ENCODE measurements at places on chromosomes 4 and X.

GRCh38 chr4:142292231-142292630, 553.9 kb downstream of the INPP4B start:
- no peak for DNase-seq

GRCh38 chr4:46839128-46839527, 69.9 kb downstream of the COX7B2 start:
- no peak for DNase-seq

- peak; percentile 53 for DNase-seq
Measured at GRCh38 chr4:3879681-3880614, 113.8 kb downstream of the ADRA2C start.

DNA sequence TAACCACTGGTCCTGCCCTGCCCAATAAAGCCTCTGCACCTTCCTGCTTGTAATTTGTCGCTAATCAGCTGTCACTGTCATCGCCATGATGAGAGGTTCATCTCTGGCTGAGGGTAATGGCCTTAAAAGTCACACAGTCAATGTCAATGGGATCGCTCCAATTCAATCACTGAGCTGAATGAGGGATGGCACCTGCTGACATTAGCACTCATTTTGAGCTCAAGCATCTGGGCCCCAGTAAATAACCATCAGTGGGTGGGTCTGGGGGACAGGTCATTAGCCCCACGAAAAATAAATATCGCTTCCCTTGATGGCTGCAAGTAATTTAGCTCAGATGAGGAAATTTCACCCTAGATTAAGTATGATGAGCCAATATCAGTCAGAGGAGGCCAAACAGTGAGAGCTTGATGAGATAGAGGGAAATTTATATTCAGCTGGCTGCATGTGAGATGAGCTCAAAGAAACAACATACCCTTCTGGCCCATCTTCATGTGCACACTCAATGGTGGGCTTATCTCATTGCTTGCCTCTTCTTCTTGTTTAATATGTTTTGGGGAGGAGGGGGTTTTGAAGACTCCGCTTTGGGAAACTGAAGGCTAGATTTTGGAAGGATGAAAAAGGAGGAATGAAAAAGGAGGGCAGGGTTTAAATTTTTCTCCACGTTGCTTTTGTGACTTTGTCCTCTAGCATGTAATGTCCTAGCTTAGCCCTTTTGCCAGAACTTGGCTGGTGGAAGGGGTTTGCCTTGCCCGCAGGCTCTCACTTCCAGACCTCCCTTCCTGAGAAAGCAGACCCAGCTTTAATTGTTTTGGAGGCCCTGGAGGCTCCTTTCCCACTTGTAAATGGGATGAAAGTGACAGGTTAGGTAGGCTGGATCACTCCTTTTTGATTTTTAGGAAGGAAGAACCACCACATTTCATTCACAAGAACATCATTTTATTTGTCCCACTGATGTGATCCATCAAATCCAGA, 84.8 kb upstream of the PAQR3 start:
- DNase-seq = no peak

DNA sequence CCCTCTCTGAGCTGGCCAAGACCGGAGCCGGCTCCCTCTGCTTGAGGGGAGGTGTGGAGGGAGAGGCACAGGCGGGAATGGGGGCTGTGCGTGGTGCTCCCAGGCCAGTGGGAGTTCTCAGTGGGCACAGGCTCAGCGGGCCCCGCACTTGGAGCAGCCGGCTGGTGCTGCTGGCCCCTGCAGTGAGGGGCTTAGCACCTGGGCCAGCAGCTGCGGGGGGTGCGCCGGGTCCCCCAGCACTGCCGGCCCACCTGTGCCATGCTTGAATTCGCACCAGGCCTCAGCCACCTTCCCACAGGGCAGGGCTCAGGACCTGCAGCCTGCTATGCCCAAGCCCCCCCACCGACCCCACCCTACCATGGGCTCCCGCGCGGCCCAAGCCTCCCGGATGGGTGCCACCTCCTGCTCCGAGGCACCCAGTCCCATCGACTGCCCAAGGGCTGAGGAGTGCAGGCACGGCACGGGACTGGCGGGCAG, 602.5 kb downstream of the KCTD8 start:
- DNase-seq = no peak

DNA sequence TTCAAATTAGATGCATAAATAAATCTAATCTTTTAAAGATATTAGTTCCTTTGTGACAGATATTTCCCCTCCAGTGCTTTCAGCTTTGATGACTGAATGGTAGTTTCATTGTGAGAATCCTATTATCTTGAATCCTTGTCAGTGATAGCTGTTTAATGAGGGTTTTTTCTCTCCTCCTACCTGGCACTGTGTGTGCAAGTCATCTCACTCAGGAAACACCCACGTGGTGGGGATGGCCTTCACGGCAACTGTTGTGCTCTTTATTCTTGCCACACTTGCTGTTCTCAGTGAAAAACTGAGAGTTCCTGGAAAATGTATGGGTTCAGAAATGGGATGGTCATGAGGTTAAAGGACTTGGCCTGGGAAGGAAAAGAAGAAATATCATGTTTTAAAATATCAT, 129.9 kb downstream of the SPRY1 start:
- no peak for DNase-seq

GRCh38 chrX:38612281-38612680, 50.9 kb downstream of the TSPAN7 start:
- no peak for DNase-seq

GRCh38 chr4:74426101-74426500, 18.8 kb upstream of the AREG start:
- DNase-seq = no peak

DNA sequence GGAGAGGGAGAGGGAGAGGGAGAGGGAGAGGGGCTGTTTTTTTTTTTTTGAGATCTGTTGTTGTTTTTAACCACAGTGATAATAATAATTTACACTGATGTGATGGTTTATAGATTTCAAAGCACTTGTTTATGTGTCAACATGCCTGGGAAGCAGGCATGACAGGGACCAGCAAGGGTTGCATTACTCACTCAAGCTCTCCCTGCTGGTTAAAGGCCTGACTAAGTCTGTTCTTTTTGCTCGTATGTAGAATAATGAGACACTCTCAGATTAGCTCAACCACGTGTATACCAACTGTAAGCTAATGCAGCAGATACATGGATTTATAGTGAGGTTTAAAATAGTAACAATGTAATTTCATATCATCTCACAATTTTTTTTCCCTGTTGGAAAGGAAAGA, 134.6 kb upstream of the BOD1L1 start:
- DNase-seq = no peak

Measured in GM13976 (cell line).